CD4-positive, alpha-beta T cell treated with Interleukin-17A for 1 hour (primary cell): ENCODE measurements at places on chromosomes 5 and 9.

DNA sequence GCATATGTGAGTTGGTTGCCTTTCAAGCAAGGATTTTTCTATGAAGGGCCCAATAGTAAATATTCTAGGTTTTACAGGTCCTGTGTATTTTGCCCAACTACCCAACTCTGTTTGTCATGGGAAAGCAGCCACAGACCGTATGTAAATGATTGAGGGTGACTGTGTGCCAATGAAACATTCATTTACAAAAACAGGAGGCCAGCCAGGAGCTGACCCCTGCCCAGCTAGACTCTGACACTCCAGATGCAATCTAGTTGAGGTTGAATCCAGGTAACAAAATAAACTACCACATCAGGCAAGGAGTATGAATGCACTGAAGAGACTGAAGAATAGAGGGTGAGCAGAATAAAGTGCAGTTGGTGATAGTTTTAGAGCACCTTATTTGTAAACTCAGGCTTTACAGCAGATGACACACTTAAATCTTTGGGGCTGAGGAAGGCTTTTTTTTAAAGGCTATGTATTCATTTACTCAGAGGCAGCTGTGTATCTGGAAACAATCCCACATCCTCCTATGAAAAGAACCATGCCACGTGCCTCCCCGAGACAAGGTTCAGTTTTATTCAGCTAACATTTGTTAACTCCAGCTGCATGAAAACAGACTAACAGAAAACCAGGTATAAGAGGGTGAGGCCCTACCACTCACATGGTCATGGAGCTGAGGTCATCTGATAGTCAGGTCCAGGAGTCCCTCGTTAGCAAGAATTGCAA is 60.7 kb downstream of the SLC1A1 start:
- DNase-seq: no peak

GRCh38 chr5:121325930-121326329 is 525.8 kb upstream of the FTMT start:
- DNase-seq: no peak

DNA sequence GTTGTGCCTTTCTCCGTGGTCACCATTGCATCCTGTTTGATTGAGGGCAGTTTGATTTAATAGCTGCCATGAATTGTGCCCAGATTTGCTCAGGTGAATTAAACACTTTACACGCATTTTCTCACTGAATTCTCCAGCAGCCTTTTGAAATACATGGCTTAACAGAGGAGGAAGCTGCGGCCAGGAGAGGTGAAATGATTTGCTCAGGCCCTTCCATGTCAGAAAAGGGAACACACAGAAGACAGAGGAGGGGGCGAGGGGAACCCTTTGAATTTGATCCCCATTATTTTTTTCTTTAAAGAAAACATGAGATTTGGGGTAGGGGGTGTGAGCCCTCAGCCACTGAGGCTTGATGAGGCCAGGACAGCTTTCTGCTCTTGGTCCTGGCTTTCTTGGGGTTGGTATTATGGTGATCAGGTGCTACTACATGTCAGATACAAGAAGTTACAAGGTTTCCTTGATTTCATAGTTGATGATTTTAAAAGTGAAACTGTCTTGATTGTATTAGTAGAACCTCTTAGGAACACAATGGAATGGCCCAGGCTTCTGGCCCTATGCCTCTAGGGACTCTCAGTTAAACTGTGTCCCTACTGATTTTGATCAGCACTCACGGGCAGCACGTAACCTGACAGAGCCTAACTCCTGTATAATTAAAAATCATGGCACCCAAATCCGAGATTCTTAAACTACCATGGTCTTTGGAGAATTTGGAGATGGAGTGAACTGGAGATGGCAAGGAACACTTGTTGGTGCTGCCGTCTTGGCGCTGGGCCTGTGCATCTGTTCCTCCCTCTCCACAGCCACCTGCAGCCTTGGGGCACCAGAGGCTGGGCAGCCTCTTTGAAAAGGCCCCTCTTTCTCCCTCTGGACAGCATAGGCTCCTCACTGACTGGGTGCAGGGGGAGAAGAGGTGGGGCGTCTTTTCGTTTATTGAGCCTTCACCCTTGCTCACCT is 107.9 kb downstream of the TRIO start:
- no peak for DNase-seq

DNA sequence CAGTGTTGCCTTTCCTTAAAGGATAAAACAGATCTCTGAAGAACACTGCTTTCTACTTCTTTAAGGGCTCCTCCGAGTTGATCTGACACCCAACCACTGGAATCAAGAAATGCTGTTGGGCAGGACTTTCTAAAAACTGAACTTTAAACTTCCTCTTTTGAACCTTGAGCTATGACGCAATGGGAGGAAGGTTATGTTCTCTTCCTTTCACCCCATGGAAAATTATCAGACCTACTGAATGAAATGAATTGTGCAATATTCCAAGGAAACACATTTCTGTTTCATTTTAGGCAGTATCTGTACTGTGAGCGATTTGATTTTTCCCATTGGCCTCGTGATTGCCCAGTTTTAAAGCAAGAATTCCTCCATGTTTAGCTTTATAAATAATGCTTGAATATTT is 206.0 kb upstream of the PRR16 start:
- peak; percentile 16 for DNase-seq

- no peak for DNase-seq
Measured at GRCh38 chr5:28132151-28132550, 1093.8 kb upstream of the CDH9 start.

DNA sequence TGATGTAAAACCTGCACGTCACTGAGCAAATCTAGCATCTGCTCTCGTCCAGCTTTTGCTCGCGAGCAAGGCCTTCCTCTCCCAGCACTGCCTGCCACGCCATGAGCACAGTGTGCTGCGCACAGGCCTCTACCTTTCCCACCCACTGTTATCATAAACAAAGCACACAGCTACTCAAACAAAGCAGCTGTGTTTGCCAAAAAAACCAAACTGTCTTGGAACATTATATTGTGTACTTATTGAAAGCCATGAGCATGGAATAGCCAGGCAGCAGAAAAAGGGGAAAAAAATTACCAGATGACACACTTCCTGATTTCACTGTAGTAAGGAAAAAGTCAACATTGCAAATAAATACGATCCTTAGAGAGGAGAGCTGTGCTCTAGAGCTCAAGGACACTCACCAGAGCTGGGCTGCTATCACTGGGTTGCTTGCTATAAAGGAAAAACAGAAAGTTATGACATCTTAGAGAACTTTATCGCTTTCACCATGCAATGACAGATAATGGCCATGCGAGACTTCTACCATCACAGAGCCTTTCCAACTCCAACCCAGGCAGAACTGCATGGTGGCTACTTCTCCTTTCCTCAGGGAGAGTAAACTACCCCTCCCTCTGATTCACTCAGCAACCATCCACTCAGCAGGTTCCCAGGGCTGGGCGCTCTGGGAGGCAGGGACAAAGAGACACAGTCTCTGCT is 69.6 kb downstream of the EPB41L4B start:
- DNase-seq: no peak
